ENCODE measurements at places on chromosomes 7 and 10.

- DNase-seq, result peak; percentile 98
These were observed 29.5 kb upstream of the ANKRD2 start for GRCh38 chr10:97543025-97543546.

GRCh38 chr7:106112972-106113421 lies 885 bp upstream of the SYPL1 start:
- no peak for DNase-seq

DNA sequence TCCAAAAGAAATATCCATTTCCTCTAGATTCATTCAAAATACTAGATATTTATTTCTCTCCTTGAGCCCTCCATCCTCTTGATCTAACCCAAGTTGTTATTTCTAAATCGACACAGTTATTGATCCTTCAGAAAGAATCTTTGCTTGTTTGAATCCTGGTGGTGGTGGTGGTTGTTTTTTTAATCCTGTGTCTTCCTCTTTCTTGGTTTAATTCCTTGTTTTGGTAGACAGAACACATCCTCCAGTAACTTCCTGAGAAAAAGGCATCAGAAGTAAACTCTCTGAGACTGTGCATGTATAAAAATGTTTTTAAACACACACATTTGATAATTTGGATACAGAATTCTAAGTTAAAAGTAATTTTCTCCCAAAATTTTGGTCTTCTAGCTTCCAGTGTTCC lies 49.9 kb downstream of the SIRT1 start:
- no peak for DNase-seq

- DNase-seq, result no peak
These were observed 115.4 kb downstream of the SDK1 start for GRCh38 chr7:3416453-3416852.

GRCh38 chr7:142787034-142787768 lies 16.4 kb downstream of the PRSS2 start:
- no peak for DNase-seq

GRCh38 chr7:106514881-106515280 lies 146.1 kb downstream of the CCDC71L start:
- no peak for DNase-seq

DNA sequence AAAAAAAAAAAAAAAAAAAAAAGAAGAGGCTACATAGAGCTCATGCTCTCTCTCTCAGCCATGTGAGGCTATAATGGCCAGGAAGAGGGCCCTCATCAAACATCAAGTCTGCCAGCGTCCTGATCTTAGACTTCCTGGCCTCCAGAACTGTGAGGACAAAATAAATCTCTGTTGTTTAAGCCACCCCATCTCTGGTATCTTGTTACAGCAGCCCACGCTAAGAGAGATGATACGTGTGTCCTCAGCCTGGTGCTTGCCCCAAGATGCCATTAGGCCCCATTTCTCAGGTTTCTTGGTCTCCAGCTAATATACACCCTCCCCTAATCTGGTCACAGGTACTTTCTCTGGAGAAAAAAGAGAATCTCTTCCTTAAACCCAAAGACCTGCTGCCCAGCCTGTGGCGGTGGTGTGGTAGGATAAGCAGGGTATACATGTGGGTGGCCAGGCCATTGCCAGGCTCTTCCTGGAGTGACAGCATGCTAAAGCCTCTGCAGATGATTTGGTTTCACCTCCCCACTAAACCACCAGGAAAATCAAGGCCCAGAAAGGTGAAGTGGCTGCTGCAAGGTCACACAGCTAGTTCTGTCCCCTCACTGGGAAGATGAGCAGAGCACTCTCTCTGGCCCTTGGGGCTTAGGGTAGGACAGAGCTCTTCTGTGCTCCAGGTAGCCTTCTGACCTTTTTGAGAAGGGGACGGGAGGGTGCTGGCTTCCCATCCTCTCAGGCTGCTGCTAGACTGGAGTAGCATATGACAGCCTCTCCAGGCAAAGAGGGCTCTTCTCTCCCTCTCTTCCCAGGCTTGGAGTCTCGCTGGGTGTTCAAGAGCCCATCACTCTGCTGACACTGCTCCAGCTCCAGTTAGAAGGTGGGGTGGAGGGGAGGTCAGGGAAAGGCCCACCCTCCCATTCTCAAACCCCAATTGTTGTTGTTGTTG lies 5.2 kb downstream of the SPOCK2 start:
- DNase-seq, result no peak

DNA sequence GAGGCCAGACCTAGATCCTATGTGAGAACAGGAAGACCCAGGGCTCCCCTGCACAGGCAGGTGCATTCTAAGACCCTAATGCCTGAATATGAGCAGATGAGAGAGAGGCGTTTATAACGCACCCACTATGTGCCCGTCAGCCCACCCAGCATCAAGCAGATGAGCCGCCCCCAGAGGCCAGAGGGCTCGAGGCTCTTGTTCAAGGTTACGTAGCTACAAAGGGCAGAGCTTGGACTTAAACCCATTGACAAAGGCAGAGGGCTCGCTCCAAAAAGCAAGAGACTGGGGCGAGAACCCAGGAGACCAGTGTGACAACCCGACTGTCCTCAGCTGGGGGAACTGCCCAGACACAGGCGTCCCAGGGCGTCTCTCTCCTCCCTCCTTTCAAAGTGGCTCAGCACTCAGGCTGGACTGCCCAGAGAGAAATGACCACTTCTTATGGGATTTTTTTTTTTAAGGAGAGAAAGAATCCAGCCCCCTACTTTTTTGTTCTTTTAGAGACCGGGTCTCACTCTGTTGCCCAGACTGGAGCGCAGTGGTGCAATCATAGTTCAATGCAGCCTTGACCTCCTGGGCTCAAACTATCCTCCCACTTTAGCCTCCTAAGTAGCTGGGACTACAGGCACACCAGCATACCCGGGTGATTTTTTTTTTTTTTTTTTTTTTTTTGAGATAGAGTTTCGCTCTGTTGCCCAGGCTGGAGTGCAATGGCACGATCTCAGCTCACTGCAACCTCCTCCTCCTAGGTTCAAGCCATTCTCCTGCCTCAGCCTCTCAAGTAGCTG lies 40.1 kb downstream of the TNRC18 start:
- no peak for DNase-seq

- DNase-seq, result peak; percentile 52
These were observed 62.7 kb downstream of the ADCYAP1R1 start for GRCh38 chr7:31114593-31115343.

- DNase-seq, result no peak
These were observed 240.4 kb downstream of the ABCA13 start for GRCh38 chr7:48411619-48412018.

DNA sequence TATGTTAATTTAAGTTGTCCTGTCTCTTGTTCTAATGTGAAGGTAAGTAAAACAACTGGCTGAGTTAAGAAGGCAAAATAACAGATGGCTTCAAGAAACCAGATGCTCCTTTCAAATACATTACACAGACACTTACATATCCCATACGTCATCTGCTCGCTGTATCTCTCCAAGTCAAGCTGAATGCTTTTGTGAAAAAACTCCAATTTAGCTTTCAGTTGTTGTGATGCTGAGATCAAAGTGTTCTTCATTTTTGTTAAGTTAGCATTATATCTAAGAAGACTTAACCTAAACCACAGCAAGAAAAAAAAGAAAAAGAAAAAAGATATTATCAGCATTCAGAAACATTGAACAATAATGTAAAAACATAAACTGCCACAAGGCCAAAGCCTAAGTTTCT lies 18.5 kb upstream of the ERLIN1 start:
- no peak for DNase-seq

DNA sequence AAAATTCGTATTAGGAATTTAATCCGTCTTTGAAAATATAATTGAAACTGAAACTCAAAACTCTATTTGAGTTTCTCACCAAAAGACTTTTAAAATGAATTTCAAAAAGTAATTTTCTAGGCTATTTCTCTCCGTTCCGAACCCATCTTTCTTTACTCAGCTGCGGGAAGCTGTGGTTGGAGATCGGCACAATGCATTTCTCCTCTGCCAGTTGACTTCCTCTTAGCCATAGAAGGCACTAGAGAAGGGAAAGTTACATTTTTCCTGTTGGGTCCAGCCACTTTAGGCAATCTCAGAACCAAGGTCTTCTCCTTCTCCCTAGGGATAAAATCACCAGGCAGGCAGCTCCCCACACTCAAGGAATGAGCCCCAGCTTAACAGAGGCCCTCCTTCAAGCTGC lies 133.6 kb upstream of the COL1A2 start:
- no peak for DNase-seq

DNA sequence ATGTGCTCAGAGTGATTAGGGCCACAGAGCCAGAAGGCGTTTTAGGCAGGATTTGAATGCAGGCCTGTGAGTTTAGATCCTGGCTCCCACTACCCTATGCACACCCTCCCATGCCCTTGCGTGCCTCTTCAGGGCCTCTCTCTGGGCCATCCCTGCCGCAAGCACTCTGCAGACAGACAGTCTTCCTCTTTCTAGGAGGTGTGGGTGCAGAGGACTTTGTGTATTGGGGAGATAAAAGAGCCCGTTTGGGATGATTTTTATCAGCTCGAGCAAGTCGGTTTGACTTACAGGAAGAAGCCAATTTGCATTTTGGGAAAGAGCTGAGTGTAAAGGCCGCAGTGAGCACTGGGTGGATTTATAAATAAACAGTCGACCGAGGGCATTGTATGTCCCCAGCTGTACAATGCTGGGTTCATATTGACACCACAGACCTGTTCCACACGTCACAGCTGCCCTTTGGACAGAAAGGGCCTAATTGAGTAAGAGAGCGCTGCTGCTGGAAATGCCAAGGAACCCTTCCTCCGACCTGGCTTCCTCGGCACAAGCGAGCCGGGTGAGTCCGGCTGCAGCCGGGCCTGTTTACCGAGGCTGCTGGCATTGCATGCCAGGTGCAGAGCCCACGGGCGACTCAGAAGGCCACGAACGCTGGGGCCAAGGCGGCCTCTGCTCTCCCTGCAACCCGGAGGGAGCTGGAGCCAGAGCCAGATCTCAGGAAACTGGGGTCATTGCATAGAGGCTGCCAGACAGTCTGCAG lies 25.1 kb downstream of the ZMIZ1 start:
- DNase-seq, result peak; percentile 70

GRCh38 chr7:11077816-11078215 lies 104.1 kb downstream of the PHF14 start:
- peak; percentile 27 for DNase-seq

GRCh38 chr10:25530306-25530705 lies 355.5 kb downstream of the GPR158 start:
- no peak for DNase-seq

- DNase-seq, result no peak
These were observed 12.0 kb downstream of the C10orf62 start for GRCh38 chr10:97601268-97602215.

- DNase-seq, result no peak
These were observed 62.7 kb downstream of the DKK1 start for GRCh38 chr10:52376694-52377354.

DNA sequence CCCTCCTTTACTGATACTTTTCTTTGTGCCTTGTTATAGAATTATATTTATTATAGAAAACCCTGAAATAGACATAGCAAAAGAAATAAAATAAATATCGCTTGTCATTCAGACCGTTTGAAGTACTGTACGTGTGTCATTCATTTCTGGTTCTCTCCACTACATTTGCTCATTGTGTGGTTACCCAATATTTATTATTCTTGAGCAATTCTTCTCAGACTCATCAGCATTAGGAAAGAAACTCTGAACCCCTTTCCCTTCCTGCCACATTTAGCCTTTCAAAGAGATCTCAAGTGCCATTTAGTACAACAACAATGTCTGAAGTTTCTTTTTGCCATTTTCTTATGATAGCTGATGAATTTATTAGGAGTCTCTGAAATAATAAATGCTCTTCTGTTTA lies 154.1 kb downstream of the KIAA1217 start:
- DNase-seq, result peak; percentile 87

DNA sequence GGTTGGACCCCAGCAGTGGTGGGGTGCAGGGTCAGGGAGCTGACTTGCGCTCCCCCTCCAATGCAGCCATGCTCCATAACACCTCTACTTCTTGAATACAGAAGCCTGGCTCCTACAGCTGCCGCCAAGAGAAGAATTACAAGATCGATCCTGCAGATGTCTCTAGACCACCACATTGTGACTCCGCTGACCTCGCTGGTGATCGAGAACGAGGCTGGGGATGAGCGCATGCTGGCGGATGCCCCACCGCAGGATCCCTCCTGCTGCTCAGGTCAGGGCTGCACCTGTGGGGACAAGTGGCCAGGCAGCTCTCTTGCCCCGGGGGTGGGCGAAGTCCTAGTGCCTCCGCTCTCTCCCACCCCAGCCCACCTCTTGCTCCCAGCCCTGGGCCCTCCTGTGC lies 31.7 kb downstream of the ITIH2 start:
- DNase-seq, result no peak

DNA sequence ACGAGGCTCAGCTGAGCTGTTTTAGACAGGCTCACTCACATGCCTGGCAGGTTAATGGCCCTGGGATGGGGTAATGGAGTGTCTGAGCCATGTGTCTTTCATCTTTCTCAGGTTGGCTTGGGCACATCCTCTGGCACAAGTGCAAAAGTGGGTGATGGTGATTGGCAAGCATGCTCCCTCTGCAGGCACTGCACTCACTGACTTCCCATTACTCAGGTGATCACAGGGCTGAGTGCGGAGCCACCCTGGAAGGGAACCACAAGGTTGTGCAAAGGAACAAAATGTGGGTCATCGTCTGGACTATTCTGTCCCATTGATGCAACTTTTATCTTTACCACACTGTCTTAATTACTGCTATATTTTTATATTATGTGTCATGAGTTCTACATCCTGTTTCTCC lies 244.1 kb upstream of the AKR1E2 start:
- no peak for DNase-seq

GRCh38 chr7:158284121-158284520 lies 303.5 kb downstream of the PTPRN2 start:
- no peak for DNase-seq

GRCh38 chr10:75895259-75895658 lies 463.8 kb downstream of the LRMDA start:
- no peak for DNase-seq

DNA sequence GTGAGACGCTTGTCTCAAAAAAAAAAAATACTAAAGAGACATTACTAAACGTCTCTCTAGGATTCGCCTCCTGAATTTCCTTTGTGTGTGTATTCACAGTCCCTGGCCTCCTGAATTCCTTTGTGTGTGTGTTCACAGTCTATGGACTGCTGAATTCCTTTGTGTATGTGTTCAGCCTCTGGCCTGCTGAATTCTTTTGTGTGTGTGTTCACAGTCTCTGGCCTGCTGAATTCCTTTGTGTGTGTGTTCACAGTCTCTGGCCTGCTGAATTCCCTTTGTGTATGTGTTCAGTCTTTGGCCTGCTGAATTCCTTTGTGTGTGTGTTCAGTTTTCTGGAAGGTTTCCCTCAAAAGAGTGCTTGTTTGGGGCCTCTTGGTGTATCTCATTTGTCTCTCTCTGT lies 8.2 kb downstream of the BMS1 start:
- peak; percentile 58 for DNase-seq

DNA sequence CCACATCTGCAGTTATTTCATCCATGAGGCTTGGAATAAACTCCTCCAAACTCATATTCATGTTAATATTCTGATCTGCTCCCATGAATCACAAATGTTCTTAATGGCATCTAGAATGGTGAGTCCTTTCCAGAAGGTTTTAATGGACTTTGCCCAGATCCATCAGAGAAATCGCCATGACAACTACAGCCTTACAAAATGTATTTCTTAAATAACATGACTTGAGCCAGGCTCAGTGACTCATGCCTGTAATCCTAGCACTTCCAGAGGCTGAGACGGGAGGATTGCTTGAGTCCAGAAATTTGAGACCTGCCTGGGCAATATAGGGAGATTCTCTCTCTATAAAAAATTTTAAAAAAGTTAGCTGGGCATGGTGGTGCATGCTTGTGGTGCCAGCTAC lies 102.1 kb upstream of the TMEM168 start:
- DNase-seq, result peak; percentile 76

GRCh38 chr10:77774940-77775391 lies 137.4 kb upstream of the KCNMA1 start:
- DNase-seq, result peak; percentile 58

GRCh38 chr10:92692697-92693533 lies 3.2 kb downstream of the HHEX start:
- DNase-seq, result no peak

All from iris pigment epithelial cell (primary cell).